Astrocyte of the cerebellum (primary cell): ENCODE measurements at places on chromosomes 3 and 15.
A peak's percentile ranks its signal among the peaks of the same experiment; 100 is the strongest.

GRCh38 chr3:146469150-146470017 lies at the start of gene PLSCR2:
Gene PLSCR2, minus strand, starts transcription at chr3:146469561. Its CDS starts 9,657 bp downstream, at chr3:146459904.
- DNase-seq: no peak

DNA sequence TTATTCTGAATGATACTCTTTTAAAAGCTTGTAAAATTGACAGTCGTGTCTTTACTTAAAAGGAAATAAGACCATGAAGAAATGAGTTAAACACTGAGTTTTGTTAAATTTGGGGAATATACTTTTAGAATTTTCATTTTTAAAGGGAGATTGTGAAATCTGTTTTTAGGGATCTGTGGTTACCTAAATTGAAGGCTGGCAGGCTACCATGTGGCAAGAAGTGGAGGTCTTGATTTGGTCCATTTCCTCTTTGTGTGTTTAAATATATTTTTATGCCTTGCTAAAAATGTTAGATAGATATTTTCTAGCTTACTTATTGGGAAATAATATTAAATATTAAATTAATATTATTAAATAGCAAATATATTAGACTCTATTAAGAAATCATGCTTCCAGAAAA lies 36.6 kb upstream of the SLC22A13 start:
- no peak for DNase-seq

- DNase-seq: no peak
Observed at GRCh38 chr3:71690341-71690841, 34.8 kb downstream of the EIF4E3 start.

GRCh38 chr3:128806588-128806987 lies 72.8 kb upstream of the ACAD9 start:
- no peak for DNase-seq

DNA sequence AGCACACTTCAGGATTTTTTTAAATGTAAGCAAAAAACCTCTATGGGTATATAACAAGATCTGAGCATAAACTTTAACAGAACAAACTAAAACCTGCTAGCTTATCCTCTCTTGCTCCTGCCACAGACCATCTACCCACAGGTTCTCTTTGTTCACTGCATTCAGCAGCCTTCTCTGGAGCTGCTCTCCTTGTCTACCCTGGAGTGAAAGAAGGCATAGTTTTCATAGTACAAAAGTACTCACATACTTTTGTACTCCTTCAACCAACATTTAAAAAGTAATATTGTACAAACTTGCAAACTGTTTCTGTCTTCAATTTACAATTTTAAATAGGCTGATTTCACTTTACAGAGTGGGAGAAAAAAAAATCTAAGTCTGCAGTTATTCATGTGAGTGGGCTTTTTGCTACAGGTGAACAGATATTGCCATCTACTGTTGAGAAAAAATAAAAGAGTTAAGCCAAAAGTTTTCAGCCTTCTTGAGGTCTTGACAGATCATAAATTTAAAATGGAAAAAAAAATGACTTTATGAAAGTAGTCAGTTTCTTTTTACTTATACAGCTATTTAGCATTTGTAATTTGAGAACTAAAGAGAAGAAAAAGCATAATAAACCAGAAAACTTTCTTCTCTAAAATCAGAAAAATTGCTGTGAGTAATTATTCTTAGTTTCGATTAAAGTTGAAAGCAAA lies 20.4 kb downstream of the TERC start:
- DNase-seq: no peak

DNA sequence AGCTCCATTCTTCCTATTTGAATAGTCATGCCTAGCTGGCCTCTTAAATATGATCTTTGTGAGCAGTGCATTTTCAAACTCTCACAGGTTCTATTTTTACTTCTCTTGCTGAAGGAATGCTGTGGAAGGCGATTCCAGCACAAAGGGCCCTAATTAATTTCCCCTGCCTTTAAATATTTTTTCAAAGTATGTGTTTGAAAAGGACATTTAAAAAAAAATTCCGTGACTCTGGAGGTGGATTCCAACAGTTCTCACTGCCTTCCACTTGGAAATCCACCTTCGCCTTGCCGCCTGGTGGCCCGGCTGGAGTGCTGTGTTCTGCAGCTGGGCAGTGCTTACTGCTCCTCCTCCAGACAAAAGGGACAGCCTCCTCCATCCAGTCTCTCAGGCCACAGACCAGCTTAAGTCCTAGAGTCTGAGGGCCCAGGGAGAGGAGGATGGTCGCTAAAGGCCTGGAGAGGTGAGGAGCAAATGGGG lies 61.5 kb upstream of the CORO2B start:
- no peak for DNase-seq

DNA sequence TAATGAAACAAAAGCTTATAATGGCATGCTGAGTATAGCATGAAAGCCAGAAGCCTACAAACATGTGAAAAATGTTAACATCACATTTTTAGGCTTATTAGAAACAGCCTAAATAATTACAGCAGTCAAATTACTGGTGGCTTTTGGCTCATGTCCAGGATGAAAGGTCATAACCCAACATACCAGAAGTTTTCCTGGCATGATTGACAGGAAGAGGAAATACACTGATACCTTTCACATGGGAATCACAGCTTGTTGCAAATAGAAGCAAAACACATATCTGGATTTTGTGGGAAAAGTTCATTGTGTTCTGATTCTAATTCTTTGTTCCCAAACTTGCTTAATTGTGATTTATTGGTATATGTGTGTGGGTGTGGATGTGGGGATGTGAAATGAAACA lies 393.5 kb upstream of the ARRDC4 start:
- DNase-seq: no peak

DNA sequence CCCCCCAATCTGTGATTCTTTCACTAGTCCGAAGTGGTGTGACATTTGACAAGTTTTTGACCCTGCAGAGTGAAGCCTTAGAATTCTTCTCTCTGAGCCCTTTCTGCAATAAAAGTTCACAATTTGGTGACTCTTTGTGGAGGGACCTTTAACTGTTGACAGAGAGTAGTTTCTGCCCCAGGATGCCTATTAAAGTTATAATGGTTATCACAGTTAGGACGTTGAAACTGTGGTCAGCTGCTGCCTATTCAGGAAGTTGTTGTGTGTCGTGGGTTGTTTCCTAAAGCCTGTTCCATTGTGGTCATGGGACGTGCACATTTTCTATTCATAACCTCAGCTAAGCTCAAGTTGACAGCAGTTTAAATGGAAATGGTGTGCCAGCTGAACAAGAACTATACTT lies 274.5 kb downstream of the NEK10 start:
- DNase-seq: no peak

DNA sequence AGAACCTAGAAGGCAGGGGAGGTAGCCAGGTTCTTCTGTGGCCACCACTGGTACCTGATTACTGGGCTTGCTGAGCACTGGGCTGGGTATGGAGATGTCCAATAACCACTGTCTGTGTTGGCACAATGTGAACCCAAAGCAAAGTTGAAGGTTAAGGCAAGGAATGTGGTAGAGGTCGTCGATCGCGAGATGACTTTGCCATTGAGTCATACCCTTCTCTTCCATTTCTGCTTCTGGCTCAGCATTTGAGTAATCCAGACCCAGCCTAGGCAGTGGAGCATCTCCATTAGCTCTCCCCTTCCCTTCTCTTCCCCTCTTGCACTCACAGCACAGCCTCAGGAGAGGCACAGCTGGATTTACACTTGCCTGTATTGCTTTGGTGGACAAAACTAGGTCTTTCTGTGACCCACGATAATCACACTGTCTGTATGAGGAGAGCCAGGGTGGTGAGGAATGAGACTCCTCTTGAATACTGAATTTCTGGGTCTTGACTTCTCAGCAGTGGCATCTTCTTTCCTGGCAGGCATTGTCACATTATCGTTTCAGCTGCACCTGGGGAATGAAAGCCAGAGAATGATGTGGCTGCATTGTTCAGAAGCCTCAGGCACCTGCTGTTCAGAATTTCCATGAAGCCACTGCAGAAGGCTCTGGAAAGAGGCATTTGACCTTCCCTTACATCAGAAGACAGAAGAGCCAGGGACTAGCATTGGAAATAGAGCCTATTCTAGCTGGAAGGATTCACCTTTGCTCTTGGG lies 272.6 kb downstream of the PDCD6IP start:
- no peak for DNase-seq

DNA sequence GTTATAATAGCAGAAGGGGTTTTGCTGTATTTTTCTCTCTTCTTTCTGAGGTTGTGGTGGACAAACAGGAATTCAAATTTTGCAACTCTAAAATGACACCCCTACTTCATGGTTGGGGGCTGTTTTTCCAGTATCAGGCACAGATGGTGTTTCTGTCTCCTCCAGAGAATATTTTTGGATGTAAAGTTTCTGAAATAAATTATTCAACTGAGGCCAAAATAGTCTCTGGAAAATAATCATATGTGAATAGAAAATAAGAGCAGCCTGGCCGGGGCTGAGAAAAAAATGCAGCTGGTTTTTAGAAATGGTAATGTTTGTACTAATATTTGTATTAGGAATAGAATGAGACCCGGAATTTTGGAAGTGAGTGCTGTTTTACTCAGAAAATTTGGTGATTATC lies 121.3 kb upstream of the ADAMTS9 start:
- DNase-seq: no peak

- DNase-seq: no peak
Observed at GRCh38 chr3:58642846-58643245, 23.7 kb downstream of the FAM3D start.

GRCh38 chr15:51186891-51187290 lies 92.2 kb upstream of the TNFAIP8L3 start:
- DNase-seq: no peak

DNA sequence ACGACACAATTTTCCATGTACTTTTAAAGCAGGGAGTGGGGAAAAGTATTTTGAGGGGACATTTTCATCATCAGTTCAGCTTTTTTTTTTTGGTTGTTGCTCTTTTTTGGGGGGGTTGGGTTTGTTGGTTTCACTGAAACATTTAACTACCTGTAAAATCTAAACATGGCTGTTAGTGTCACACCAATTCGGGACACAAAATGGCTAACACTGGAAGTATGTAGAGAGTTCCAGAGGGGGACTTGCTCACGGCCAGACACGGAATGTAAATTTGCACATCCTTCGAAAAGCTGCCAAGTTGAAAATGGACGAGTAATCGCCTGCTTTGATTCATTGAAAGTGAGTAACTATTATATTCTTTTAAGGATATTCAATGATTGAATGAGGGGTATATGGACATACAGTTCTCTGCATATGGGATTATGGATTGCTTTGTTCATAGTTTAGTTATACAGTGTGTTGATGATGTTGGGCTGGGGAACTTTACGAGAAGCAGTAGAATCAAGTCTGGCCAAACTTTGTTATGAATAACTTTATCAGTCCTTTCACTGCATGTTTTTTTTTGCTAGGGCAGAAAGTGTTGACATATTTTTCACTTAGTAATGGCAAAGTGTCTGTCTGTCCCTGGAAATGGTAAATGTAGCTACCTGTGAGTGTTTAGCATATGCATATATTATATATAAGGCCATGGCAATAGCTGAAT lies 31.5 kb downstream of the MBNL1 start:
- no peak for DNase-seq

DNA sequence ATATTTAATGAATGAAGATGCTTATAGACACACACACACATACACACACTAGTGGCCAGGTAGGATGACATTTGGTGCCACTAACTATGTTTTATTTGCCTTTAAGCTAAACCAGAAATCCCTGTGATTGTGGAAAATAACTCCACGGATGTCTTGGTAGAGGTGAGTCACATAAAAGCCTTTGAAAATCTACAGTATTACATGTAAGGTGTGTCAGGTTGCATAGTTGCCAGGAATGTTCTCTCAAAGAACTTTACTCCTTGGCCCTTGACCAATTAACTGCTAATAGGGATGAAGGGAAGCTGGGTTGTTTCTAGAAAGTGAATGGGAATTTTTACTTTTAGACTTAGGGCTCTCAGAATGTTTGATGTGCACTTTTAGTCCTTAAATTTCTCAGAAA lies 9.9 kb downstream of the ZBED2 start:
- DNase-seq: peak; percentile 27

DNA sequence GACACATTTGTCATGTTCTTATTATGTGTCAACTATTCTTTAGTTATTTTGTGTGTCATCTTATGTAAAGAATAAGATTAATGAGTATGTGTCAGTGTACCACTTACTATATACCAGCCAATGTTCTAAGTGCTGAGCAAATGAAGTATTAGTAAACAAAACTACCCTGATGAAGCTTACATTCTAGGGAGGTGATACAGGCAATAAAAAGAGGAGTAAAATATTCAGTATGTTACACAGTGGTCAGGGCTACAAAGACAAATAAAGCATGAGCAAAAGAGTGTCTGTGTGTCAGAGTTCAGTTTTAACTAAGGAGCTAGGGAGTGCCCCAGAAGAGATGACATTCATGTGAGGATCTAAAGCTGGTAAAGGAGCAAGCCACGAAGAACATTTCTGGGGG lies 79.1 kb downstream of the TRPC1 start:
- no peak for DNase-seq

DNA sequence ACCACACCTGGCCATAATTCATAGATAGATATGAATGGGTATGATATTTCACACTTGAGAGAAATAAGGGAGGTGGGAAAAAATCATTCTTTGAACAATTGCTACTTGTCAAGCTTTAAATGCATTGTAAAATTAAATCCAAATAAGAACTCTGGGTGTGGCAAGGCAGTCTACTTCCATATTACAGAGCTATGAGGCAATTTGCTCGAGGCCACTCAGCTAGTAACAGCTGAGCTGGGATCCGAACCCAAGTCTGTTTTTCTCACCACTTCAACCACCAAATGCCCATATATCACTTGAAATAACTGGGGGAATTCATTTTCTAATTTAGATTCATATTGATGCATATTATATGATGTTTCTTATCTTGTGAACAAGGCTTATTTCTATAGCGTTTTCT lies 482.2 kb upstream of the ADAMTS9 start:
- DNase-seq: no peak

- no peak for DNase-seq
Observed at GRCh38 chr15:77387365-77388105, 32.4 kb downstream of the PEAK1 start.

GRCh38 chr15:70717237-70717793 lies 46.0 kb downstream of the UACA start:
- no peak for DNase-seq

DNA sequence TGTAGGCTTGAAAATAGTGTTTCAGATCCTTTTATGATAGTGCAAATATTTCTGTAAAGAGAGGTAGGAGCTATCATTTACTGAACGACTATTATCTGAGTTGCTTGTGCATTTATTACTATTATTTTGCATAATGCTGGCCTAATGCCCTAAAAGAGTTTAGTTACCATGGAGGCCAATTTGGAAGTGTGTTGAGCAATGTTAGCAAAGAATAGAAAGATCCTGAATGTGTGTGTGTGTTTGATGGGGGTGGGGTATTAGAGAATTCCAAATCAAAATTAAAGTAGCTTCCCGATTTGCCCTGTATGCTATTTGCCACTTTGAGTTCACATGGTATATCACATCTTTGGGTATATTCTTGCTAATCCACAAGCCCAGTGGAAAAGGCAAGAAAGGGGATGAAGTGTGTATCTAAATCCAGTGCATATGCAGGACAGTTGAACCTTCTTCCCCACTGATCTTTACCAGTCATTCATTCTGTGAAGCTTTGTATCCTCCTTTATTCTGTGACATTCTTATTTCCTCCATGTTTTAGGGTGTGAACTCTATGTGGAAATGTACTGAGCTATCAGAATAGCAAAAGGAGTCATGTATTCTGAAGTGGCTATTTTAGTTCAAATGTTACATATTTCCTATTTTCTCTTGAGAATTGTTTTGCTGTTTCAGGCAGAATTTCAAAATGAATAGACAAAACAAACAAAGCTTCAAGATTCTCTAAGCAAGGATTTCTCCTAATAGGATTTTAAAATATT lies 45.7 kb upstream of the PLSCR5 start:
- no peak for DNase-seq
